ENCODE measurements at places on chromosomes 11 and 22.

DNA sequence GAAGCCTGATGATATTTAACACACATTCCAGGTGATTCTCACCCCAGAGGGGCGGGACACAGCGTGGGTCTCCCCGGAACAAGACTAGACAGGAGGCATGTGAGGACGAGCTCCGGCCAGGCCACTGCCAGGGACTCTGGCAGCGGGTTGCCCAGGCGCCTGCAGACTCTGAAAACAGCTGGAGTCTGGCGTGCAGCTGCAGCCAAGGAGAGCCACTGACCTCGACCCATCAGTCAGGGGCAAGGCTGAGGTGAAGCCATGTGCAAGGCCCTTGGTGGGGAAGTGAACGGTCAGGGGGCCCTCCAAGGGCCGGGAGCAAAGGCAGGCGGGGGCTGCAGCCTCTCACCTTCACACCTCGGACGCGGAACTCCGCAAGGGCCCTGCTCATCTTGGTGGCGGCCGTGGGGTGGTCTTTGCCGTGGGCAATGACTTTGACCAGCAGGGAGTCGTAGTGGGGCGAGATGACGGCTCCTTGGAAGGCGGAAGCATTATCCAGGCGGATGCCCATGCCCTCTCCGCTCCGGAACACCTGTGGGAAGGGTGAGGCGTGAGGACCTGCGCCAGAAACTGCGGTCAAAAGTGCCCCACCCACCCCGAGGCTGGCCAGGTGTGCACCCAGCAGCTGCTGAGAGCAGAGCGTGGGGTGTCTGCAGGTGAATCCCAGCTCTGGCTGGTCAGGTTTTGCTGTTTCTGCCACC is 6.7 kb downstream of the LRFN4 start:
- no peak for DNase-seq

- DNase-seq = peak; percentile 41
These were observed 114.6 kb upstream of the THY1 start for GRCh38 chr11:119537306-119538253.

DNA sequence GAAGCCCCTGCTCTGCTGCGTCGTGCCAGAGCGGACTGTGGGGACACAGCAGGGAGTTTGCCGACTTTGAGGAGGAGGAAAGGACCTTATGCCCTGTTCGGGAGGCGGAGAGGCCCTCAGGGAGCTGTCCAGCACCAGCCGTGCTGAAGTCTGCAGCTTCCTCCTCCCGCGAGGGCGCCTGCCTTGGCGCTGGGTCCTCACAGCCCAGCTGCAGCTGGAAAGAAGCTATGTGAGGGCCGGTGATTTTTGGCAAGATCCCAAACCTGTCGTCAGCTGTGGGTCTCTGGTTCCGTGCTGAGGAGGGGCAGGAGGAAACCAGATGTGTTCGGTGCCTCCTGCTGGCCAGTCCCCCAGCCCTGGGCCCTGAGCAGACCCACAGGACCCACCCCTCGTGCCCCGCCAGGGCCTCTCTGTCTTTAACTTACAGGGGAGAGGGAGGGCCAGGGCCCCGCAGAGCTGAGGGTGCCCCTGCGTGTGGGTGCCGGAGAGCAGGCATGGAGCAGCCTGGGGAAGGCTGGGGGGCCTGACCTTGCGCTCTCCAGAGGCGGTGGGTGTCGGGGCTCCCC is 12.0 kb downstream of the BRSK2 start:
- no peak for DNase-seq

- no peak for DNase-seq
These were observed 18.3 kb downstream of the RCN1 start for GRCh38 chr11:32109138-32109537.

DNA sequence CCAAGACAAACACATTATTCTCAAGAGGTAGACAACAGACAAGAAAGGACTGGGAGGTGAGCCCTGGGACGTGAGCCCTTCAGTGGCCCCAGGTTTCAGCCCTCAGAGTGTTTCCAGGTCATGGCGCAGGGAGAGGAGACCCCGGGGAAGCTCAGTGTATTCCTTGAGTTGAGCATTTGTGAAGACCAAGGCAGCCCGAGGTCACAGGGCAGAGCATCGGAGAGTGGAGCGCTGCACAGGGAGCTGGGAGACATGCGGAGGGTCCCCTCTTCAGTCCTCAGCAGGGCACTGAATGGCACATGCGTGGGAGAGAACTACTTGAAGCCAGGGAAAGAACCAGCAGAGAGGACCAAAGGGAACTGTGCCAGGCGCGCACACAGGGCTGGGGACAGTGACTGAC is 11.7 kb downstream of the KRTAP5-6 start:
- no peak for DNase-seq

DNA sequence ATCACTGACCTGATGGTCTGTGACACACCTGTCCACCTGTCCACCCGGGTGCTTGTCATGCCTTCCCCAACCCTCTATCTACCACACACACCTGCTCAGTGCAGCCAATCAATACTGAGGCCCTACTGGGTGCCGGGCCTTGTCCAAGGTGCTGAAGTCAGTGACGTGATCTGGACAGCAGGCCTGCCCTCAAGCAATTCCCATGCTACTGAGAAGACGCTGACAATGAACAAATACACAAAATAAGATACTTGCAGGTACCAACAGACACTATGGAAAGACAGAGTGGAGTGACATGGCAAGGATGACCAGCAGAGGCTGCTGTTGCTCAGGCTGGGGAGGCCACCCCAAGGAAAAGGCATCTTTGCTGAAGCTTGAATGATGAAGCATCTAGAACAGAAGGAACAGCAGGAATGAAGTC is 21.2 kb downstream of the PLAAT3 start:
- no peak for DNase-seq

GRCh38 chr11:64553554-64554201 is 37.3 kb upstream of the SLC22A12 start:
- no peak for DNase-seq

DNA sequence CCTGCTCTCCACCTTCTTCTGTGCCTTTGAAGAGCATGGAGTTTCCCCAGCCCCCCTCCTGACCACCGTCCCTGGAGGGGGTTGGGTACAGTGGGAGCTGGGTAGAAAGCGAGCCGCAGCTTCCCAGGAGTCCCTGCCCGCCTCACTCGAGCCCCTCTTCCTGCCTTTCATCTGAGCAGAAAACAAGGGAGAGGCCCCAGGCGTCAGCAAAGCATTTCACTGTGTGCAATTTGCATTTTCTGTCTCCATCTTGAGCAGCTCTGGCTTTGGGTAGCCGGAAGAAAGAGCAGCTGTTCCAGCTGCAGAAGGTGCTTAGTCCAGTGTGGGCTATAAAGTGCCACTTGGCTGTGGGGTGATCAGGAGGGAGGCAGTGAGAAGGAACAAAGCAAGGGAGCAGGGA is 229.7 kb downstream of the CEP164 start:
- no peak for DNase-seq

DNA sequence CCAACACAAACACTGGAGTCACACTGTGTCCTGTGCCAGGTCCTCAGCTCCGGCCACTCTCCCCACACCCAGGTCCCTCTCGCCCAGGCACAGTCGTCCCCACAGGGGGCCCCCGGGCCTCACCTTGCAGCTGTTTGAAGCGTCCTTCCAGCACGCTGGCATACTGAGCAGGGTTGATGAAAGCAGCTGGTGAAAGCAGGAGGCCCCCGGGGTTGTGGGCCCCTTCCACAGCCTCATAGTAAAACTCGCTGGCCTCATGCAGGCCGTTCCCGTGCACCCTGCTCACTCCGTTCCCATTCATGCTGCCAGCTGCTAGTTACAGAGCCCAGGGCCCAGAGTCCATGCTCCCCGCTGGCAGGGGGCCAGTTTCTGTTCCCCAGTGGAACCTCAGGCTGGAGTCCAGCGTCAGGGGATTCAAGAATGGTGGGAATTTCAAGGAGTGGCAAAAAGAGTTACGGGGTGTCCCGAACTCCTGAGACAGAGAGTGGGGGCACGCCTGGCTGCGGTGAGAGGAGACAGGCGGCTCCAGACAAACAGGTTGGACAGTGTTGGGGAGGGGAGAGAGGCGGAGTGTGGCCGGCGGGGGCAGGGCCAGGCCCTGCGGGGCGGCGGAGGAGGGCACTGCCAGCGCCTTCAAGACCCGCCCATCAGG is 10.6 kb downstream of the SPTBN2 start:
- no peak for DNase-seq

DNA sequence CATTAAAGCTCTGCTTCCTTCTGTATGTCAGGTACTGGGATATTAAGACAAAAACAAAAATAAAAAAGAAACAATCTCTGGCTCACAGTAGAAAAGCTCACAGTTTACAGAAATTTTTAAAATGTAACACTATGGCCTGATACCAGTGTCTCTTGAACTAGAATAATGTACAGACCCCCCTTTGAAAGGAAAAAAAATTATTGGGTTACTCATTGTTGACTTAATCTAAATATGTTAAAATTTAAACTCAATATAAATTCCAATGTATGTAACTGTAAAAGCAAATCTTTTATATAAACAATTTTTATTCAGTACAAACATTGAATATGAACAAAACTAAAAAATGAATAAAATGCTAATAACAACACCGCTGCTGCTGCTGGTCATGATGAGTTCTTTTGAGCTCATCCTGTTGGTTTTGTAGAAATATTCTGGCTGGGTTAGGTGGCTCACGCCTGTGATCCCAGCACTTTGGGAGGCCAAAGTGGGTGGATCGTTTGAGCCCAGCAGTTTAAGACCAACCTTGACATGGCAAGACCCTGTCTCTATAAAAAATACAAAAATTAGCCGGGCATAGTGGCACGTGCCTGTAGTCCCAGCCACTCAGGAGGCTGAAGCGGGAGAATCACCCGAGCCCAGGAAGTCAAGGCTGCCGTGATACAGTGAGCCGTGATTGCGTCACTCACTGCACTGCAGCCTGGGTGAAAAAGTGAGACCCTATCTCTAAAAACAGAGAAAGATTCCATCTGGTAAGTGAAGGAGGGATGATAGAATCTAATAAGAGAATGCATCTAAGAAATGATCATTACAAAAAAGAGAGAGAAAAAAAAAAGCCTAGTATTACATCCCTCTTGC is 11.8 kb upstream of the KCNE3 start:
- no peak for DNase-seq

Measured in cardiac septum (tissue), 1 donor.